Activated CD8-positive, alpha-beta memory T cell treated with anti-CD3 and anti-CD28 coated beads for 1 hour (primary cell): ENCODE measurements at places on chromosomes 13 and 19.

DNA sequence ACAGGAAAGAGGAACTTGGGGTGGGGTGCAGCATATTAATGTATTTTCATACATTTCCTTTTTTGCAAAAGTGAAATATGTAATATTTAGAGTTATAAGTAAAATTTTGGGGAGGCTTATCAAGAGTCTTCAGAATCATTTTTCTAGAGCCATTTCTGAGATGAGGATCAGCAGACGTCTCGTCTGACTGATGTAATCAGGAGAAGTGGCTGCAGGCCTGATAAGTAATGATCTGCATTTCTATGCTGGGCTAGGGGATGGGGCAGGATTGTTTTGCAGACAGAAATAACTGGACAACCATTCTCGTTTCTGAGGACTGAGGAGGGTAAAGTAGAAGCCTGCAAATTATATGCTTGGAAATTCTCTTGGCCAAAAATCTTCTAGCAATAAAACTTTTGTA lies 89.2 kb upstream of the ARGLU1 start:
- DNase-seq = no peak

DNA sequence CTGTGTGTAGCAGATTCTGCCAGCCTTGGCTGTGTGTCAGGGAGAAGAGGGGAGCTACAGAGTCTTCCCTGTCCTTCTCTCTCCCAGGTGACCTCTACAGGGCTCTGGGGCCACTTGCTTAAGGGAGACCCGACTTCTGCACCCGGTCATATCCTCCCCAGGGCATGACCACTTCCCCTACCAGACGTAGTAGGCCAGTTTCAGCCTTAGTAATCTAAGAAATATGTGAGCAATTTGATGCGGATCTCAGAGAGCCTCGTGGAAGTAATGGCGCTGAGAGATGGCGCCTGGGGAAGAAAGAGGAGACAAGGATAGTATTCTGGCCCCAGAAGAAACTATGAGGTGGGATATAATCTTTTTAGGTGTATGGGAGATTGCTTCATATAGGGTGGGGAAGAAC lies 41.9 kb downstream of the NFIX start:
- no peak for DNase-seq

DNA sequence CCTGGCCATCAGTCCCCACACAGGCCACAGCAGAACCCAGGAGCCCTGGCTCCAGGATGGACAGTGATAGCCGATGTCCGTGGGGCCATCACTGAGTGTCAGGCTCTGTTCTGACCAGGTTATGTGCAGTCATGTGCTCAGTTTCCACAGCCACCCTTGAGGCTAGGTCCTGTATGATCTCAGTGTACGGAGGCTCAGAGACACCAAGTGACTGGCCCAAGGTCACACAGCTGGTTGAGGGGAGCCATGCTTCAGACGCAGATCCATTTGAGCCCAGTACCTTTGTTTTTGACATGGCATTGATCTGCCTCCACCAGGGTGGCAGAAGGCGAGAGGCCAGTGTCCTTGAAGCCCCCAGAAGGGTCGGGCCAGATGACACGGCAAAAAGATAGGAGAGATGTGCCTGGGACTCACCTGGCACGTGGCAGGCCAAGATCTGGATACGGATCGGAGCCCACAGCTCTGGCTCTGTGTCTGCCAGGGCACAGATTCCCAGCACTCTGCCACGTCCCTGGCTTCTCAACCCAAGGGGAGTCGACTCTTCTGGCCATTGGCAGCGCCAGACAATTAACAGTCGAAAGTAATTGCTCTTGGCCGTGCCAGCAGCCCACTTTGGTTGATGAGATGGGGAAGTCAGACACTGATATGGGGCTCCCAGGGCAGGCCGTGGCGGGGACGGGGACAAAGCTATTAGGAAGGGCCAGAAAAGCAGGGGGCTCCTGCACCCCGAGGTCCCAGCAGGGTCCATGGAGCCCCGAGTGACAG lies 15.6 kb downstream of the EVI5L start:
- no peak for DNase-seq

DNA sequence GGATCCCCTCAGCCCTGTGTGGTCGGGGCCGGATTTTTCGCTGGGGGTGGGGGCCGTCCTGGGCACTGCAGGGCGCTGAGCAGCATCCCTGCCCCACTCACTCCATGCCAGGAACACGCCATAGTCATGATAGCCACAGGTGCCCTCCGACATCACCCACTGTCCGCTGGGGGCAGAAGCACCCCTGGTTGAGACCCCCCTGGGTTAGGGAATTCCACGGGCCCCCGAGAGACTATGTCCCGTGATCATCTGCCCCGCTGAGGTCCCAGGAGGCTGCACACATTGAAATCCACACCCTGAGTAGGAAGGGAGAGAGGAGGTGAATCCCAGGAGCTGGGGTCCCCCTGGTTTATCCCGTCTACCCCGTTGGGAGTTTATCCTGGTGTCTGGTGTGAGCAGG lies 16.2 kb downstream of the NCLN start:
- no peak for DNase-seq

- no peak for DNase-seq
Measured at GRCh38 chr19:51131780-51132680, 7.3 kb downstream of the SIGLEC9 start.

GRCh38 chr13:50033725-50034124 lies 18.5 kb downstream of the KCNRG start:
- no peak for DNase-seq

- DNase-seq = no peak
Measured at GRCh38 chr13:80751854-80752253, 410.9 kb upstream of the SPRY2 start.

GRCh38 chr19:54576411-54576976 lies 2.9 kb downstream of the LILRA2 start:
- no peak for DNase-seq

DNA sequence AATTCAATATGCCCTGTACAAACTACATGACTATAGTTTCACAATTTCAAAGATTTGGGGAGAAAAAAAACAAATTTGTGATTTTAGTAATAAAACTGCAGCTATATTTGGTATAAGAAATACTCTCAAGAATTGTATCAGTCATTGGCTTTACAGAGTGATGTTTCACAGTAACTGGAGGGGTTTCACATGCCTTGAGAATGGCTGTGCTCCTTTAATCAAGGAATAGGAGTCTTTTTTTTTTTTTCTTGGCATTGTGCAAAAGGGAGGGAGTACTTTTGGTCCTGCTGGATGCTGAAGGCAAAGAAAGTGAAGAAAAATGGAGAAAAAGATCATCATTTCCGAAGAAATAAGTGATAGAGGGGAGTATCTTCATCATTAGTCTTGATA lies 6.8 kb downstream of the ZNF507 start:
- no peak for DNase-seq

DNA sequence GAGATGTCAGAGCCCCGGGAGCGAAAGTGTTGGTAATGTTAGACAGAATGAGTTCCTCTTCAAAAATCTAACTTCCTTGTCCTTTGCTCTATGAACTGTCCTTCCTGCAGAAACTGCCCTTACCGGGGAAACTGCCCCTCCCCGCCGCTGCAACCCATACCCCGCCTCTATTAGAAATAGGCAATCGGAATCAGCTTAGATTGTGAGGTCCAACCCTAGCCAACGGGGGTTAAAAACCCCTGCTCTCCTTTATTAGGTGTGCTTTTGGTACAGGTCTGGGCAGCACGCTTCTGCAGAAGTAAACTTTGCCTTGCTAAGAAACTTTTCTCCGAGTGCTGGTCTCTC lies 11.5 kb upstream of the CAPNS1 start:
- no peak for DNase-seq

- no peak for DNase-seq
Measured at GRCh38 chr13:47903836-47904235, 97.2 kb downstream of the SUCLA2 start.

GRCh38 chr19:33821871-33822270 lies 25.2 kb downstream of the KCTD15 start:
- no peak for DNase-seq

GRCh38 chr13:26941345-26942174 lies 181.0 kb upstream of the GPR12 start:
- DNase-seq = no peak

GRCh38 chr13:112032186-112032993 lies 34.6 kb upstream of the SOX1 start:
- no peak for DNase-seq

- no peak for DNase-seq
Measured at GRCh38 chr13:34988330-34988791, 46.3 kb downstream of the NBEA start.

- DNase-seq = no peak
Measured at GRCh38 chr13:107271227-107271626, 703.3 kb upstream of the ARGLU1 start.

- no peak for DNase-seq
Measured at GRCh38 chr13:20588529-20589110, 21.7 kb downstream of the IFT88 start.

- no peak for DNase-seq
Measured at GRCh38 chr19:6743066-6743465, 3.6 kb downstream of the TRIP10 start.

DNA sequence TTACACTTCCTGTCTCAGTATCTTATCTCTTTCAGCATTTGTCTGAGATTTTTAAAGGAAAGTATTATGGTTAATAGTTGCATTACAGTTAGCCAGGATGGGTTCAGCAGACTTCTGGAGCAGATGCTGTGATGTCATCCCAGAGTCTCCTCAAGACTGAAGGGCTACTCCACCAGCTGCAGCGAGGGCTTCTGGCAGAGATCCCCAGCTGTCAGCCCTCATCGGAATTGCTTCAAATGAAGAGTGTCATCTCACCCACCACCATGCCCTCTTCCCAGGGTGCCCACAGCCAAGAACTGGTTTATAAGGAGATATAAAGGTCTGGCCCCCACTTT lies 84.4 kb downstream of the FAM216B start:
- no peak for DNase-seq

DNA sequence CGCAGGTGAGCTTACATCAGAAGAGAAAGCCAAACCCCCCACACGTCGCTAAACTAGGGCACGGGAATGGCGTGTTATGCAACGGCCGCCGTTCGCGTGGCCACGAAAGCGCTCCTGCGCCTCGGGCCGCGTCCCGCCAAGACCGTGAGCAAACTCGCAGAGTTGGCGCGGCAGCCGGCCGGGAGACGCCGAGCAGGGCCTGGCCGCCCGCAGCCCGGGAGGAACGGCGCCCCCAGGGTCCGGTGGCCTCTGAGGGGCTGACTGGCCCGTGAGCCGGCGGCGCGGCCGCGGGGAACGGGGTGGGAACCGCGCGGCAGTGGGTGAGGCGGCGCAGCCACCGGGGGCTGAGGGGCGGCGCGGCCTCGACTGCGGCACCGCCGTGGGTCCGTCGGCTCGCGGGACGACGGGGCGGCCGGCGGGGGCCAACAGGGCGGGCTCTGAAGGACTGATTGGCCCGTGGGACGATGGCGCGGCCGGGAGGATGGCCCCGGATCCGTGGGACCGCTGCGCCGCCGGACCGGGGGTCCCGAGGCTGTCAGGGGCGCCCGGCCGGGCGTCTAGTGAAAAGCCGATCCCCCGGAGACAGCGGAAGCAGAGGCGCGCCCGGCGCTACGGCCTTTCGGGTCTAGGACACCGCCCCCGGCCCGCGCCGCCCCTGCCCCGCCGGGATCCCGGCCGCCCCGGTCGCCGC lies 903 bp downstream of the LATS2 start:
- DNase-seq = no peak

- DNase-seq = no peak
Measured at GRCh38 chr13:98396071-98396710, 180.7 kb downstream of the STK24 start.

- no peak for DNase-seq
Measured at GRCh38 chr19:21835429-21835809, 563 bp downstream of the ZNF43 start.

DNA sequence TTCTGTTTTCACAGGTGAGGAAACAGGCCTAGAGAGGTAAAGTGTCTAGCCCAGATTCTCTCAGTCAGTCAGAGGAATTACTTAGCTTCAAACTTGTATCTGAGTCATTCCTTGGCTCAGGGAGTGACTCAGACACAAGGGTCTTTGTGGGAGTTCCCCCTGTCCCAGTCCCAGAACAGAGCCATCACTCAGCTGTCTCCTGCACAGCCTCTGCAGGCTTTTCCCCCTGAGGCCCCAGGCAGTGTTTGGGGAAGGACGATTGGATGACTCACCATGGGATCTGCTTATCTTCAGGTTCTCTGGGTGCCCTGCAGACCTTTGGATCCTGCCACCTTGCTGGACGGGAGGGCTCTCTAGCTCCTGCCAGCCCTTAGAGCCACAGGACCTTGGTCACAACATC lies 13.2 kb downstream of the ZNF793 start:
- DNase-seq = no peak

- no peak for DNase-seq
Measured at GRCh38 chr13:87792878-87793277, 121.7 kb downstream of the SLITRK5 start.

- DNase-seq = no peak
Measured at GRCh38 chr19:3045885-3046697, 16.2 kb downstream of the TLE5 start.

DNA sequence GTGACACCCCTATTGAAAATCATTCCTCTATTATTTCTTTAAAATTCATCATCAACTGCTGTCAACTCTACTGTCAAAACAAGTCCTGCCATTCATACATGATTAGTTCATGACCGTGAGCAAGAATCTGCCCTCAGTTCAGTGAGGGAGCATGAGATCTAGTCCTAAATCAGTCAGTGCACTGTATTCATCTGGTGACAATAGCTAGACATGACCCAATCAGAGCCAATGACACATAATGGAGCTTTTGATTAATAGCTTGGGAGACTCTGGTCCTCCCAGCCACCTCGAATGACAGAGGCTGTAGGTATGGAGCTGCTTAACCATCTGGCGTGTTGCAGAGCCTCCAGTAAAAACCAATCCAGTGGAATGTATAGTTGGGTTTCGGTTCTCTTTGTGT lies 46.9 kb upstream of the ARGLU1 start:
- DNase-seq = no peak

- no peak for DNase-seq
Measured at GRCh38 chr13:24207841-24208667, 47.5 kb downstream of the SPATA13 start.

DNA sequence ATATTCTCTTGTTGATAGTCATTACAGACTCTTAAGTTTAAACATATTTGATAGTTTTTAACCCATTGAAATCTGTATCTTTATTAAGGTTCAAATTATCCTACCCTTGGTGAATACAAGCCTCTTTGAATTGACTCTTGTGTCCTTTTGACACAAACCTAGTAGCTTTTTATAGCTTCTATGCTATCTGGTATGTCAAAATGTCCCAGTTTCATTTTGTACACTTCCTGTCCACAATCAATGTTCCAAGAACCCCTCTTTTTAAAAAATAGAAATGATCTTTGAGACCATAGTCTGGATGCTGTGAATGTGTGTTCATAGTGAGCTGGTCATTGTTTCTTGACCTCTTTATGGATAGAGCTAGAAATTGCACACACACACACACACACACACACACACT lies 39.2 kb upstream of the FGF14 start:
- DNase-seq = no peak

- DNase-seq = no peak
Measured at GRCh38 chr19:547836-548720, 4.2 kb downstream of the GZMM start.
